ENCODE measurements at places on chromosomes 12 and 14.

- no peak for DNase-seq
Measured at GRCh38 chr12:11795913-11796459, 146.5 kb downstream of the ETV6 start.

DNA sequence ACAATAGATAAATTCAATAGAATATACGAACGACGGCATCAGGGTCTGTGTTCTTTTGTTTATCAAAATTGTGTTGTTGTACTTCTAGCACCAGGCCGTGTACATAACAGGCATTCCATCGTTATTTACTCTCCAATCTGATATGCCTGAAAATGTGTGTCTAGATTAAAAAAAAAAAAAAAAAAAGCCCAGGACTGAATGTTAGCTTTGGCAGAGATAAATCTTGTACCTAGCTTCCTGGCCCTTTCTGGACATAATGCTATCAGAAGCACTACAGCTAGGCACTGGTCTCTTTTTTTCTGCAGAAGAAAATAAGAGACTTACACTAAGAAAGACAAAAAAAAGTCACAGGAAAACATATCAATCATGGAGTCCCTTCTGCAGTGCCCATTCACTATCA, 37.0 kb downstream of the CDKL1 start:
- no peak for DNase-seq

GRCh38 chr14:82412545-82412944, 878.9 kb upstream of the SEL1L start:
- DNase-seq = no peak

- no peak for DNase-seq
Measured at GRCh38 chr14:64253672-64254071, 40.5 kb downstream of the ESR2 start.

GRCh38 chr14:40096968-40097367, 664.7 kb upstream of the FBXO33 start:
- DNase-seq = no peak

GRCh38 chr12:100437038-100437841, 36.4 kb upstream of the NR1H4 start:
- no peak for DNase-seq

All from upper lobe of right lung (tissue), 1 donor.